ENCODE measurements at places on chromosomes 12 and 14.

DNA sequence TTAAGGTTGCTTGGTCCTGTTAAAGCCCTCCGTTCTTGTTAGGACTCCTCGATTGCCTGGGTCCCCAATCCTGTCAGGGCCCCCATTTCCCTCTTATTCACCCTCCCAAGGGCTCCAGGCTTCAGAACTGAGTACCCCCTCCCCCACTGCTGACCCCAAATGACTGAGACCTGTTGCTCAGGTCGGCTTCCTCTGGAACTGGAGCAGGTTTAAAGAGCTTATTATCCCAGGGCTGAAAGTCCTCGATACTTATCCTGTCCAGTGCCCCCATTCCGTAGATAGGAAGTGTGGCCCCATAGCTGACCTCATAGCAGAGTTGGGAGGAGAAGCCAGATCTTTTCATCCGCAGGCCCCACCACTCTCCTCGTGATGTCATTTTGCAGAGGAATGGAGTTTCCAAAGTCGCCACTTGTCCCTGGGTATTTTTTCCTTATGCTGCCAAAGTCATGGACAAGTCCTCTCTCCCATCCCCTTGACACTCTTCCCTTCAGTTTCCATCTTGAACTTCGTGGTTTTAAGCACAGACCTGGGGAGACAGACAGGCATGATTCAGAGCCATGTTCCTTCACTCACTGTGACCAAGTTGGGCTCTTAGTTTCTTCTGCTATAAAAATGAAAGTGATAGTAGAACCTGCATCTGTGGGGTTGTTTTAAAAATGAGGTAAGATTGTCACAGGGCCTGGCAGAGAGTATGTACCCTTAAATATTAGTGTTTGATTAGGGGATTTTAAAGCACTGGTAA is 1.2 kb downstream of the USP30 start:
- no peak for DNase-seq

DNA sequence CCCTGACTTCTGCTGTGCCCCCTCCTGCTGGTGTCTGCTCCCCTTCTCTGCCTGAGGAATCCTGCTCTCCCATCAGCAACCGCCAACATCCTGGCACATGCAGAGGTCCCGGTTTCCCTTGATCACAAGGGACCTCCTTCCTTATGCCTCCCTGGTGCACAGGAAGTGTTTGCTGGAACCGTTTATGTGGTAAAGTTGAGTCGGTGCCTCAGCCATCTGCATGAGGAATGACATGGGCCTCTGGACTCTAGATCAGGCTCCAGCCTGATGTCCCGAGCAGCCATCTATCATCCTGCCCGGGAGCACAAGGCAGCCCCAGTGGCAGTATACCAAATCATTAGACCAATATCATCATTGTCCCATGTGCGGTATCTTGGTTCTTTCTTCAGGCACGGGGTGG is 90.4 kb downstream of the BORCS5 start:
- no peak for DNase-seq

- no peak for DNase-seq
Measured at GRCh38 chr12:152440-152839, 61.5 kb downstream of the SLC6A12 start.

DNA sequence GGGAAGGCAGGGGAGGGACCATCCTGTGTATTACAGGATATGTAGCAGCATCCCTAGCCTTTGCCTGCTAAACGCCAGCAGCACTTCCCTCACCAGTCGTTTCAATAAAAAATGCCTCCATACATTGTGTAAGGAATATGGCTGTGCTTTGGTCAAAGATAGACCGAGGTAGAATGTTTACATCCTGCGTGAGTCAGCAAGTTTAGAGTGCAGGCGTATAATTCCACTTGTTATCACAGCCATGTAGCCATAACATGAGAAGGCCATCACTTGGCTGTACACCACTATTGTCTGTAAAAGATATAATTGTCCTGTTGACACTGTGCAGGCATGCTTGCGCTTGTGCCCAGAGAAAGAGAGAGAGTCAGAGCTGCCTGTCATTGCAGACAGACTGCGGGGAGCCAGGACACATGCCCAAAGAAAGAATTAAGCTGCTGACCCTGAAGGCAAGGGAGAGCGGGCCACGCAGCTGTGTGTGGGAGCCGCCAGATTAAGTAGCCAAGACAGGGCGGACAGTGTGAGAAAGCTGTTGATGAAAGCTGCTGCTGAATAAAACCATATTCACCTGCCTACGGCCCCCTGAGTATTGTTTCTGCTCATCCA is 68.4 kb downstream of the CRACR2A start:
- no peak for DNase-seq

DNA sequence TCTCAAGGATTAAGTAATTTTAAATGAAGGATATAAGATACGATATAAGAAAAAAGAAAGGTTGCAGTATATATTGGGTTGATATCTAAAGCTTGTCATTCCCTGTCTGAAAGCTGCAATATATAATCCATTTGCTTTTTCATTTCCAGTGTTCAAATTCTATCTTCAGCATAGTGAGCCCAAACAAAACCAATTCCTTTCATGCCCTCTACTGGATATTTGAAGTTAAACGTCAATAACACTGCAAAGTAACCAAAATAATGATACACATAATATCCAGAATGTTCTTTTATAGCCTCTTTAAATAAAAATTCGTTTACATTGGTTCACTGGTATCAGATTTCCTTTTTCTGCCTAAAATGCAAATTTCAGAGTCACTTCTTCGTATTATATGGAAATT is 64.5 kb upstream of the DAAM1 start:
- DNase-seq, result no peak

- DNase-seq, result peak; percentile 84
Measured at GRCh38 chr14:104536942-104537612, 42.5 kb upstream of the C14orf180 start.

- DNase-seq, result no peak
Measured at GRCh38 chr14:51676549-51676948, 24.8 kb downstream of the FRMD6 start.

DNA sequence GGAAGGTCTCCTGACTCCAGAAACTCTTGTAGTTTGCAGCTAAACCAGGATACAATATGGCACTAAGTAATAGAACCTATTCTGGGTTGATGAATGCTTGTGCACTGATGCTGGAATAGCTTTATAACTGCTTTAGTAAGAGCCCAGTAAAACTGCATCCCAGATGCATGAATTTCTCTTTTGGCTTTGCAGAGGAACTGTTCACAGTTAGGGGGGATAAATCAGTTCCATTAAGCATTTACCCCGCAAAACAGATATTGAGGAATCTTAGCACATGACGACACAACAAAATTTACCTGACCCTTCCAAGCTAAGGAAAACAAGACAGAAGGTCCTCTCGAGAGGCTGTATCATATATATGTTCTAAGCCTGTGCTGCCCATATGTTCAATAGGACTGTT is 457.4 kb downstream of the FOXG1 start:
- no peak for DNase-seq

DNA sequence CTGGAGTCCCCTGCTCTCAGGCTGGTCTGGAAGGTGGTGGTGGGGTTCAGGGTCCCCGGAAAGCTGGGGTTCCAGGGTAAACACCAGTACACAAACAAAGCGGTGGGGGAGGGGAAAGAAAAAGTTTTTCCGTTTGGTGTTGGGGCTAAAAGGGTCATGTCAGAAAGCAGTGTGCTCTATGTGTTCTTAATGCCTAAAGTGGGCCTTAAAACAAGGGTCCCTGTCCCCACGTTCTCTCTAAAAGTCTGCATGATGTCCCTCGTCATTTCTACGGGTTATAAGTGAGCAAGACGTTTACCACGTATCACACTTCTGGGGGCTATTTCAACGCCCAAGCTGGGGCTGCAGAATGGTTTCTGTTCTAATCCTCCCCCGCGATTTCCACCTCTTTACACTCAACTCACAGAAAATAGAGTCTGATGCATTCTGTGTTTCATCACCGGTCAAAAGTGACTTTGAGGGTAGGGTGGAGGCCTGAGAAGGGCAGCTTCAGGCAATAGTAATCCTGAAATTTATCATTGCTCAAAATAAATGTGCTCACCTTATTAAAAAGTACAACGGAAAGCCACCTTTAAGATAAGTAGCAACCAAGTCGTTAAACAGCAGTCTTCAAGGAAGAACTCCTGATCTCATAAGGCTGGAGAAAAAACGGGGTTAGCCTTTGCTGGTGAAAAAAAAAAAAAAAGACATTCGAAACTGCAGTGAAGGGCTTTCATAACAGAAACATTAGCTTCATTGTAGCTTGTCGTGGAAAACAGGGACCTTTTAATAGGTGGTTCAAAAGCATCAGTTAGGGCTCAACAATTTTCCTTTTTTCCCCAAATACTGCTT is 63.9 kb upstream of the PTGR2 start:
- DNase-seq, result no peak

- no peak for DNase-seq
Measured at GRCh38 chr12:27936196-27936595, 36.3 kb downstream of the PTHLH start.

DNA sequence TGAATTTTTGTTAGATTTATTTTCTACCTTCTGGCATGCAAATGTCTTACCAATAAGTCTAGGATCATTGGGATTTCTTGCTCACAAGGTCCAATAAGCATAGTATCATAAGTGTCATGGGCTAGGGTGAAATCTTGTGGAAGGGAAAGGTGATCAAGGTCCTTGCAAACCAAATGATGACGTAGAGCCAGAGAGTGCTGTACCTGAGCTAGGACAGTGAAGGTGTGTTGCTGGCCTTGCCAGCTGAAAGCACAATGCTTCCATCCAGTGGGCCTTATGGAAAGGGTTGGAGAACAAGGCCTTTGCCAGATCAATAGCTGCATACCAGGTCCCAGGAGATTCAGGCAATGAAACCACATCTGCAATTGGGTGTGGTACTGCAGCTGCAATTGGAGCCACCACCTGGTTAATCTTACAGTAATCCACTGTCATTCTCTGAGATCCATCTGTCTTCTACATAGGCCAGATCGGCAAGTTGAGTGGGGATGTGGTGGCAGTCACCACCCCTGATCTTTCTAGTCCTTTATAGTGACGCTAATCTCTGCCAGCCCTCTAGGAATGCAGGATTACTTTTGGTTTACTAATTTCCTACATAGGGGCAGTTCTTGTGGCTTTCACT is 208.9 kb upstream of the MYL2 start:
- no peak for DNase-seq

DNA sequence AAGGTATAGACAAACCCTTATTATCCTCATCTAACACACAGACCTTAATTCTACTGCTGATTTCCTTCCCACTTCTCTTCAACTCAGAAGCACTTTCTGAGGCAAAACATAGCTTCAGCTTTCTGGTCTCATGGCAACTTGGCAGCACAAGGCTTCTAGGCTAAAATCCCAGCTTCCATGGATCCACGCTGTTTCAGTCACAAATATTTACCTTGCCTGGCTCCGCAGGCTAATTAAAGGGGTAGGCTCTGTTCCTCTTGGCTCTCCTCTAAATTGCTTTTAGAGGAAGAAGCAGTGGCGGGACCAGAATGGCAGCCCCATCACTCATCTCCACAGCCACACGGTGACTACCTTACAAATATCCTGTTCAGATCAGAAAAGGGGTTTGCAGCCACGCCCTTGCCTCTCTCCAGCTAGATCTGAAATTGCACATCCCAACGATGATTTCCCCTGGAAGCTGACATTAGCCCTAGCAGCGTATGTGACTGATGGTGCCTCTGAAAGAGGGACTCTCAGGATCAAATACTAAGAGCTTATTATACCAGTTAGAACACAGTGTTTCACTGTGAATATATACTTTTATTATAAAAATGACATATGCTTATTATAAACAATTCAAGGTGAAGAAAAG is 221.5 kb upstream of the NUDT4 start:
- DNase-seq, result no peak

DNA sequence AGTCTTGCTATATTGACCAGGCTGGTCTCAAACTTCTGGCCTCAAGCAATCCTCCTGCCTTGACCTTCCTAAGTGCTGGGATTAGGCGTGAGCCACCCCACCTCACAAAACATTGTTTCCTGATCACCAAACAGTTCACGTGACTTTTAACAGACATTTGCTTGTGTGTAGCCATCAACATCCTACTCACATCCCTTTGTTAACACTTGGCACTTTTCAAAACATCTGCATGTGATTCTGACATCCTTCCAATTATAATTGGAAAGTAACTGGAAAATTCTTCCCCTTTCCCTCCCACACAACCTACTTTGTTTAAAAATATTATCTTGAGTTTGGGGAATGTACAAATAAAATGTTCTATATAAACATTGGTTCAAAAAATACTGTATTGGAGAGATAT is 317.9 kb downstream of the PCNX1 start:
- no peak for DNase-seq

DNA sequence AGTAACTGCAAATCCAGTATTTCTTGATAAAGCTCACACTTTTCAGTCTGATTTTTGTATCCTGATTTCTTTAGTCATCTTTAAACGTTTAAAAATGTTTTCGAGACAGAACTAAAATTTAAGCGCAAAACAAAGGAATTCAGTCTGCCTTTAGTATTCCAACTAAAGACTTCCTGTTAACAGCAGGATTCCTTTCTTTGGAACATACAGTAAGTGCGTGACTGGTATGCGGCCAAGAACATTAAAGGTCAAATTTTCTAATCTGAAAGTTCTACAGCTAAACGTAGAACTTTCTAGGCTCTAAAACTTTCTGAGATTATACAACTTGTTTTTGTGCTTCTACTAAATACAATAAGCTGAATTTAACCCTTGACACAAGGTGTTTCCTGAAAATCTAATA is 9.9 kb downstream of the SAV1 start:
- no peak for DNase-seq

DNA sequence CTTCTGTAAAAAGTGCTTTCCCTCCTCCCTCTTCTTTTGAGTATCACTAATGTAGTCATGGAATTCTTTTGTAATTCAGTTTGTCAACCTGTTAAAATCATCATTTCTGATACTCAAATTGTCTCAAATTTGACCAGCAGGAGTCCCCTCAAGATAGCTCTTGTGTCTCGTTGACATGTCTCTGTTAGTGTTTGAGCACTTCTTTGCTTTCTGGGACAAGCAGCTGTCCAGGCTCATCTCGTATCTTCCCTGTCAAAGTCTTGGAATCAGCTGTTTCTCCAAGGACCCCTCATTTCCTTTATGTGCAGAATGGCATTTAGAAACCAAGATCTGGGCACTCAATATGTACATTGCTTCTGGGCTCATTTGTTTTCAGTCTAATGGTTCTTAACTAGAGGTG is 10.7 kb downstream of the CIPC start:
- DNase-seq, result no peak

DNA sequence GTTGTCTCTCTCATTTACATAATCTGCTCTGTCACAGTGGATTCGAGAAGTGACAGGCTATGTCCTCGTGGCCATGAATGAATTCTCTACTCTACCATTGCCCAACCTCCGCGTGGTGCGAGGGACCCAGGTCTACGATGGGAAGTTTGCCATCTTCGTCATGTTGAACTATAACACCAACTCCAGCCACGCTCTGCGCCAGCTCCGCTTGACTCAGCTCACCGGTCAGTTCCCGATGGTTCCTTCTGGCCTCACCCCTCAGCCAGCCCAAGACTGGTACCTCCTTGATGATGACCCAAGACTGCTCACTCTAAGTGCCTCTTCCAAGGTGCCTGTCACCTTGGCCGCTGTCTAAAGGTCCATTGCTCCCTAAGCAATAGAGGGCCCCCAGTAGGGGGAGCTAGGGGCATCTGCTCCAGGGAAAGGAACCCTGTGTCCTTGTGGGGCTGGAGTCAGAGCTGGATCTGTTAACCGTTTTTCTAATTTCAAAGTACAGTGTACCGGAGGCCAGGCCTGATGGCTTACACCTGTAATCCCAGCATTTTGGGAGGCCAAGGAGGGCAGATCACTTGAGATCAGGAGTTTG is 5.1 kb downstream of the ERBB3 start:
- DNase-seq, result no peak
